ENCODE measurements at places on chromosomes 5 and 9. TPM values are rescaled to one million over a fixed set of nuclear protein-coding genes. Genes with fewer than 3 reads are reported as not detected.

The AJM1 gene
- 0.66 TPM for total RNA-seq

The PCDHAC1 gene
- total RNA-seq: 0.07 TPM

The ORM2 gene
- total RNA-seq: not detected

The LRRC19 gene
- not detected for total RNA-seq

The UNC5A gene
- total RNA-seq: 1.6 TPM

The SAXO1 gene
- under 0.01 TPM for total RNA-seq

The GAS1 gene
- 0.13 TPM for total RNA-seq

The FOXI1 gene
- total RNA-seq: not detected

The IRX1 gene
- not detected for total RNA-seq

The GABRA6 gene
- not detected for total RNA-seq

The NAIP gene
- 1.5 TPM for total RNA-seq

The CDKN2B-AS1 gene
- 0.39 TPM for total RNA-seq

The OR1Q1 gene
- not detected for total RNA-seq

The C5orf58 gene
- total RNA-seq: not detected

The SIT1 gene
- total RNA-seq: not detected

The OCLN gene
- 36.5 TPM for total RNA-seq

The OR13D1 gene
- not detected for total RNA-seq

The TEX48 gene
- total RNA-seq: not detected

The AHRR gene
- 5.4 TPM for total RNA-seq

The RAB3C gene
- 0.14 TPM for total RNA-seq

The SUB1 gene
- 93.1 TPM for total RNA-seq

The C5orf52 gene
- total RNA-seq: not detected

The ADAM19 gene
- 8.9 TPM for total RNA-seq

The NOTCH1 gene
- total RNA-seq: 92.1 TPM

The PCDHGA8 gene
- total RNA-seq: 0.46 TPM

The SLC34A3 gene
- not detected for total RNA-seq

The ZNF454 gene
- 0.40 TPM for total RNA-seq

The SHISAL2B gene
- not detected for total RNA-seq

The CNTNAP3B gene
- total RNA-seq: 202 TPM

The NR6A1 gene
- total RNA-seq: 0.39 TPM

The GRPEL2 gene
- total RNA-seq: 36.6 TPM

The ANKS6 gene
- 13.5 TPM for total RNA-seq

The LEAP2 gene
- total RNA-seq: 0.67 TPM

The SLC34A1 gene
- total RNA-seq: not detected

The PLCXD3 gene
- 3.3 TPM for total RNA-seq

The MPDZ gene
- total RNA-seq: 84.2 TPM

The ADAMTS16 gene
- total RNA-seq: not detected

The CCDC171 gene
- total RNA-seq: 0.86 TPM

The KCNMB1 gene
- 0.35 TPM for total RNA-seq

The DENND4C gene
- total RNA-seq: 65.0 TPM

The LCN12 gene
- not detected for total RNA-seq

The FAXDC2 gene
- 5.0 TPM for total RNA-seq

The AK3 gene
- 53.0 TPM for total RNA-seq

The ABO gene
- total RNA-seq: not detected

The MCCC2 gene
- 28.9 TPM for total RNA-seq

The QRFP gene
- total RNA-seq: not detected

The CCDC180 gene
- total RNA-seq: 0.74 TPM

The WDR41 gene
- total RNA-seq: 81.8 TPM

The IL31RA gene
- 0.73 TPM for total RNA-seq

The HACD4 gene
- 0.99 TPM for total RNA-seq

The EGFLAM gene
- 0.59 TPM for total RNA-seq

The FGFR4 gene
- total RNA-seq: 1.2 TPM

The DMRT2 gene
- not detected for total RNA-seq

The CDC42SE2 gene
- total RNA-seq: 47.0 TPM
